ENCODE measurements at places on chromosomes 7 and 10. TPM values are rescaled to one million over a fixed set of nuclear protein-coding genes. Genes with fewer than 3 reads are reported as not detected.

DNA sequence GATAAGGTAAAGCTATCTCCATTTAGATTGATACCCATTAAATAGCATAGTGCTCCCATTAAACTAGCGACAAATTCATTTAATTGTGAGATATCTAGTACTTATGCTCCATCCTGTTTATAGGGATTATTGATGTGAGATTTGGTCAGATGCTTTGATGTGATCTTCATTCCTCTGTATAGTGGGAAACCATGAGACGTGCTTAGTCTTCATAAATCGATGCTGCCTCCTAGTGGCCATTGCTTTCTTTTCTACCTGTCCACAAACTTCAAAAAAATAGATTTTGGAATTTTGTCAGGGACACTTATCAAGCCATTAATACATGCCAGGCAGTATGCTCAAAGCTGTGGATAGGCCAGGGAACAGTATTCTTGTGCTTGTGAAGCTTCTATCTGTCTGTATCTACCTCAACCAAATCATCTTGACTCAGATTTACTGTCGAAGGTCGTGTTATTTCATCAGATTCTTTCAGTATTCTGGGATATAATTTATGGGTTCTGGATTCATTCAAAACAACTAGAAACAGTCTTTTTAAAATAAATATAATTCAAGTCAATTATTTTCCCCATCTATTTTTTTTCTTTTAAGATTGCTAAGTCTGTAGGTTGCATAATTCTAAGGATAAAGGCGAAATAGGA lies 12.0 kb downstream of the LSM8 start:
- DNase-seq: peak; percentile 63

- no peak for DNase-seq
Observed at GRCh38 chr10:121113385-121113696, 262.2 kb downstream of the WDR11 start.

DNA sequence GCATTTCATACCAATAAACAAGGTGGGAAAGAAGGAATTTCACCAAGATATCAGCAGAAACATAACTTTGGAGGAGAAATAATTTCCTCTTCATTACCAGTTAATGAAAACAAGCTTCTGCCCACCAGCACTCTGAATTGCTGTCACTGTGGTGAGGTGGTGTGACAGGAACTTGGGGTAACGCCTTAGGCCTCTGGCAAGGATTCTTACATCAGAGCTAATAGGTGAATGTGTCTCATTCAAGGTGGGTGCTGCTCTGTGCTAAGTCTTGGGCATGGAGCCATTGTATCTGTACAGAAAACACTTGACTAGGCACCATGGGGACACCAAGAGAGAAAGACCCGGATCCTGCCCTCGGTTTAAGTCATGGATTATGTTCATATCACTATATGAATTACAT lies 8.3 kb upstream of the LOXL4 start:
- DNase-seq: no peak

DNA sequence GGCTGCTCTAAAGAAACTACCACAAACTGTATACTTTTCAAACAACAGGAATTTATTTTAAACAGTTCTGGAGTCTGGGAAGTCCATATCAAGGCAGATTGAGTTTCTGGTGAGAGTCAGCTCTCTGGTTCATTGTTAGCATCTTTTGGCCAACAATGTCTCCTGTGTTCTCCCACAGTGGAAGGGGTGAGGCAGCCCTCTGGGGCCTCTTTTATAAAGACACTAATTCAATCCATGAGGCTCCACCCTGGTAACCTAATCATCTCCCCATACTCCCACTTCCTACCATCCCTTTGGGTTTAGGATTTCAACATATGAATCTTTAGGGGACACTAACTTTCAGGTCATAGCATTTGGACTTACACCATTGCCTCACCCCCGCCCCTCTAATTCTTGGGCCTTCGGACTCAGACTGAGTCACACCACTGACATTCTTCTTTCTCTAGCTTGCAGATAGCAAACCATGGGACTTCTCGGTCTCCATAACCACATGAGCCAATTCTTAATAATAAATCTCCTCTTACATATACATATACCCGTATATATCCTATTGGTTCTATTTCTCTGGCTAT lies 64.3 kb upstream of the ANTXRL start:
- no peak for DNase-seq

CNNM1 gene
- 1.1 TPM for total RNA-seq

ZNF92 gene
- total RNA-seq: 3.1 TPM

ITGA8 gene
- total RNA-seq: 0.69 TPM

STRIP2 gene
- total RNA-seq: 0.51 TPM

CFAP70 gene
- total RNA-seq: 2.8 TPM
